ENCODE measurements at places on chromosomes 7 and 10.

- no peak for DNase-seq
Observed at GRCh38 chr10:4195213-4195612, 410.2 kb upstream of the KLF6 start.

- DNase-seq, result no peak
Observed at GRCh38 chr7:27156916-27157701, 634 bp upstream of the HOXA7 start.

DNA sequence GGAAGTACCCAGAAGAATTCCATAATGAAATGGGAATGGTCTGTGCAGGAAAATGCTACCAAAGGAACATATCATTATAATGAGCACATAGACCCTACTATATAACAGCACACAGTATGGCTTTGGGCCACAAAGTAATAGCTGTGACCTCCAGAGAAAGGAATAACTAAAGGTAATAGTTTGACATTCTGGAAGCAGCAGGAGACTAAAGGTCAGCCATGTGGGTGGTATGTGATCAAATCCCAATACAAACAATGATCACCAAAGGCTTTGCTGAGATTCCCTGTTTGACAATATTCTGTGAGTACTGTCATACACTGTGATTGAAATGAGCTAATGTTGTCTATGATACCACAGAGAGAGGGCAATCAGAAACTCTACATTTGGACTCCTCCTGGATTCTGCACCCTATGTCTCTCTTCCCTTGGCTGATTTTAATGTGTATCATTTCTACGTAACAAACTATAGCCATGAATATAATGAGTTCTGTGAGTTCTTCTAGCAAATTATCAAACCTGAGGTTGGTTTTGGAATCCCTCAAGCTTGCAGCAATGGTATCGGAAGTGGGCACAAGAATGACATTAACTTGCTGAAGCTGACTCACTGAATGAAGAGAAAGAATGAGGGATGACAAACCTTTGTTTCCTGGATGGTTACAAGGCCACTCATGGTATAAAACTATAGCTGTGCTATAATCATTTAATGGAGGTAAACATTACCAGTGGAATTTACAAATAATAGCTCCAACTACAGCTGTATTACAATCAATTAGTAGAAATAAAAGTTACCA lies 99.6 kb downstream of the JMJD1C start:
- DNase-seq, result no peak

DNA sequence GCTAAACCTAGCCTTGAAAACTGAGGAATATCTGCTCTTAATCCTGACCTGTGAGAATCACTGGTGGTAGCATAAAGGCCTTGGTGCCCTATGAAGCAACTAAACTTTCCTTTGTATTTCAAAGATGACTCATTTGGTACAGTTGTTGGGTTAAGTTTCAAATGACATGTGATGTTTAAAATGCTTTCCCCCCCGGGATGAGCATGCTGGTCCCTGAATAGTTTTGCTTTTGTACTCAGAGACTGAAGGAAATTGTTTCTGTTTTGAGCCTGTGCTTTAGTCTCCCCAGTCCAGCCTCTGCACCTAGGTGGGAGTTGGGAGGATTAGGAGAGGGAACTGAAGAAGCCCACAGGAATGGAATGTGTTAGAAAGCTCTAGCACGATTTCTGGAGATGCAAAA lies 258.9 kb upstream of the NPY start:
- no peak for DNase-seq

DNA sequence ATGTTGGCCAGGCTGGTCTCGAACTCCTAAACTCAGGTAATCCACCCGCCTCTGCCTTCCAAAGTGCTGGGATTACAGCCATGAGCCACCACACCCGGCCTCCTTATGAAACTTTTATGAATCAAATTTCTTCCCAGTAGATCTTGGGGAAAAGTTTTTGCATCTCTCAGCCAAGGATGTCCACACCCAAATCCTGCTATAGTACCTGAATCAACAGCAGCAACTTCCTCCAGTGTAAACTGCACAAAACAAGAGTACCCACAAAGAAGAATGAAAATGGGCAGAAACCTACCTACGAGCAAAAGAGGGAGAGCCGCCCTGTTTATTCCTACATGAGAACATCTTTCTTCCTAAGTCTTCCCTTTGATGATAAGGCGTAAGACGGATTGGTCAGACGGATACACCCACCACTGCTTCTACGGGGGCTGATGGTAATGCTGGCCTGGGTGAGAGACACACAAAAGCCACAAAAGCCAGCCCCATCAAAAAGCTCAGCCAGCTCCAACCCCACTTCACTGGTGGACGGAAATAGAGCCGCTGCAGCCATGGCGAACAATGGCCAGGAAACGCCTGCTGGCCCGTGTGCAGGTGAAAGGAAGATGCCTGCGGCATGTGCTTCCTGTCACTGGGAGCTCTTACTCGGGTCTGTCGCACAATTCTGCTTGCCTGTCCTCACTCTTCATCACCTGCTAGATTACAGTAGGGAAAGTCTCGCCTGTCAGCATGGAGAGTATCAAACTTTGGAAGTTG lies 10.4 kb downstream of the JCAD start:
- DNase-seq, result no peak

GRCh38 chr7:33040803-33041516 lies 21.6 kb downstream of the NT5C3A start:
- peak; percentile 52 for DNase-seq

GRCh38 chr7:94873239-94873638 lies 34.2 kb upstream of the PPP1R9A start:
- no peak for DNase-seq

- no peak for DNase-seq
Observed at GRCh38 chr7:44557485-44557884, 16.2 kb downstream of the DDX56 start.

GRCh38 chr10:102233997-102234396 lies 7.3 kb downstream of the PITX3 start:
- no peak for DNase-seq

- DNase-seq, result no peak
Observed at GRCh38 chr7:42770114-42770513, 141.8 kb downstream of the C7orf25 start.

DNA sequence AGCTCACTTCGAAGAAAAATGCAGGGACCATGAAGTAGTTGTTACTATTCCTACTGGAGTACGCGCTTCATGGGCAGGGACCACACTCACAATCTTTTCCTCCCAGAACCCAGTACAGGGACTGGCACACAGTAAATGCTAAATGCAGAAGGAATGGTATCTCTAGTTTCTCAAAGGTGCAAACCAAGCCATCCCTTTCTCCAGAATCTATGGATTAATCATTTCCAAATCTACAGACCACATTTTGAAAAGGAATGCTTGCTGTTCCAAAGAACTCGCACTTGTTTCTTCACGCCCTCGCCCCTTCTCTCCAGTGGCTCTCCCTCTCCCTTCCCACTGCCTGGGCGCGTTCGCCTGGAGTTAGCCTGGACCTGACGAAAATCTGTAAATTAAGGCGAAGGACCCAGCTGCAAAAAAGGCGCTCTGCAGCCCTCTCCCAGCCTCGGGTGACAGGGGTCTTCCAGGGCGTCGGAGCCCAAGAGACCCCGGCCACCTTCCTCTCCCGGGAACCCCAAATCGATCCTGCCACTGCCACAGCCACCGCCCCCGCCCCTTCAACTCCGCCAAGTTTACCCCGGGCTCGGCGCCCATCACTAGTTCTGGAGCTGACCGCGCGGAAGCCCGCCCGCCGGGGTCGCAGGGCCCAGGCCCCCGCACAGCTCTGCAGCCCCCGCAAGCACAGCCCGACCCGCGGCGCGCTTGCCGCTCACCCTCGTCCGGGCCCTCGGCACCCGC lies 527 bp downstream of the PDIA4 start:
- DNase-seq, result no peak

DNA sequence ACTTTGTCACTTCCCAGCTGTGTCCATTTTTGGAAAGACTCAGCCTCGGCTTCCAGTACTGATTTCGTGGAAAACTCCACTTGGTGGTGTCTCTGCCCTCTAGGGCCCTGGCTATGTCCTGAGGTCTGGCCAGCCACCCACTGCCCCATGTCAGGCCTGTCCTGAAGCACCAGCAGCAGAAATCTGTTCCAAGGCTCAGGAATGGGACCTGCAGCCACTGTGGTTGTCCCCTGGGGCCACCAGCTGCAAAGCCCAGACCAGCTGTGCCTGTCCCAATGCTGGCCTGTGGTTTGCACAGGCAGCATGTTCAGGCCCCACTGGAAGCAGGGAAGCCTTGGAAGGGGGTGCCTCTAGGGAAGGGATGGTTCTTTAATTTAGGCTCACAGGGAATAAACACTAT lies 21.2 kb downstream of the CXCL12 start:
- DNase-seq, result no peak

- DNase-seq, result no peak
Observed at GRCh38 chr7:151702961-151703360, 174.0 kb downstream of the PRKAG2 start.

- no peak for DNase-seq
Observed at GRCh38 chr7:136528329-136528728, 340.1 kb upstream of the CHRM2 start.

- no peak for DNase-seq
Observed at GRCh38 chr7:95318501-95319100, 5.7 kb downstream of the PON1 start.

GRCh38 chr10:36038316-36038955 lies 396.3 kb upstream of the FZD8 start:
- DNase-seq, result no peak

DNA sequence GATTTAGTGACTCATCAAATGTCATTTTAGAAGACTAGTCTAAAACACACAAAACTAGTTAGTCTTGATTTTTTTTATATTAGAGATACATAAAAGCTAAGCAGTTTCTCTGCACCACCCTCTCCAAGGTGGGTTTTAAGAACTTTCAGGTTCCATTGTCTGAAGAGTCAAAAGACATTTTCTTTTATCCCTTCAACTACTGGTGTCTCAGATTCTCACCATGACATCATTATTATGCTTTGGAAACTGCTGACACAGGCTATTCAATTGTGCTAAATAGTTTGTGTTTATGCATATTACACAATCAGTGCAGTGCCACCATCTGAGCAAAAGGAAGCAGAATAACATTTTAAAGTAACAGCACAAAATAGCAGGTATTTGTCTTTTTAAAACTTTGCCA lies 52.2 kb downstream of the IGF2BP3 start:
- no peak for DNase-seq

DNA sequence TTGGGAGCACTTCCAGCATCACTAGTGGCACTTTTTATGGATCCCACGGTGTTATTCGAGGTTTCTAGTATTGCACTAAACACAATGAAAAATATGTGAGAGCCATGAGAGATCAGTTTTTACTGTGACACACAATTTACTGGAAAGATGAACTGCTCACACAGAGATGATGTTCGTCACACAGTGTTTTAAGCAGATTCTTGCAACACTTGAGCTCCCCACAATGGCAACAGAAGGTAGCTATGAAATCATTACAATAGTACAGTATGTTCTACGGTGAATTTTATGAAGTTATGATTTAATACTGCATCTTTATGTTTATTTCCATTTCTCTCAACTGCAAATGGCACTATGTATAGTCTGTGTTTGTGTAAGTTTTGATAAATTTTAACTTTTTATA lies 27.4 kb upstream of the ENTPD1 start:
- no peak for DNase-seq

- DNase-seq, result no peak
Observed at GRCh38 chr7:27936047-27936767, 196.2 kb downstream of the TAX1BP1 start.

- DNase-seq, result no peak
Observed at GRCh38 chr10:47114680-47115186, 185.3 kb upstream of the GDF10 start.

DNA sequence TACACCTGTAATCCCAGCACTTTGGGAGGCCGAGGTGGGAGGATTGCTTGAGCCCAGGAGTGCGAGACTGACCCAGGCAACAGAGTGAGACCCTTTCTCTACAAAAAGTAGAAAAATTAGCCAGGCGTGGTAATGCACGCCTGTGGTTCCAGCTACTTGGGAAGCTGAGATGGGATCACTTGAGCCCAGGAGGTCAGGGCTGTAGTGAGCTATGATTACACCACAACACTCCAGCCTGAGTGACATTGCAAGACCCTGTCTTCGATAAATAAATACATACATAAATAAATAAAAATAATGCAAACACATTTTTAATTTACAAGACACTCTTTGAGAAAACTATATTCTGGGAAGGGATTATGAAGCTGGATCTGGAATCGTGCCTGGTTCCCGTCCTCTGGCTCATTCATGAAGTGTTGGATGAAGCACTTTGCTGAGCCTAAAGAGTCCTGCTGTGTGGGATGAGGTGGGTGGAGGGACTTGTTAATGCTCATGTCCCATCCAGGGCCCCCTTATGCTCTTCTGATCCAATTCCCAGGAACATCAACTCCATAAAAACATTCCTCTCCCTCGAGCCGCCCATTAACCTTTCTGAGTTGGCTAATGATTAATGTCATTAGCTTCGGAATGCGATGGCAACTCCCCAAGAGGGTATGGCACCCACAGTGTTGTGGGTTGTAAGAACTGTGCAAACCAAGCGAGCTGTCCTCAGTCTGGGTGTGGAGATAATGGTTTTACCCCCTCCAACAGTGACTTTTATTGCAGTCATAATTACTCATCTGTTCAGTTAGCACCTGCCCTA lies 236.3 kb downstream of the BAMBI start:
- no peak for DNase-seq

DNA sequence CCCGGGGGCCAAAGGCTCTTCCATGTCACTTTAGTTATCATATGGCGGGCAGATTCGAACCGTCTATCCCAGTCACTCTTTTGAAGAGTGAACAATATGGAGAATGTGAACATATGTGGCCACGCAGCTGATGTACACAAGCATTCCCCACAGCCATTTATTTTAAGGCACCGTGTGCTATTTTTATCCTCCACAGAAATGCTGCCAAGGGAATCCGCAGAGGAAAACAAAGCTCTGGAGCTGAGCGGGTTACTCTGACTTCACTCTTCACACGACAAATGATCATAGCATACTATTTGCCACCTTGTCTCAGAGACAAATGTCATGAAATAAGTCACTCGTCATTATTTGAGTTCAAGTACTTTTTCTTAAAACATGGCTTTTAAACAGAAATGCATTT lies 100.3 kb downstream of the CTBP2 start:
- DNase-seq, result no peak

DNA sequence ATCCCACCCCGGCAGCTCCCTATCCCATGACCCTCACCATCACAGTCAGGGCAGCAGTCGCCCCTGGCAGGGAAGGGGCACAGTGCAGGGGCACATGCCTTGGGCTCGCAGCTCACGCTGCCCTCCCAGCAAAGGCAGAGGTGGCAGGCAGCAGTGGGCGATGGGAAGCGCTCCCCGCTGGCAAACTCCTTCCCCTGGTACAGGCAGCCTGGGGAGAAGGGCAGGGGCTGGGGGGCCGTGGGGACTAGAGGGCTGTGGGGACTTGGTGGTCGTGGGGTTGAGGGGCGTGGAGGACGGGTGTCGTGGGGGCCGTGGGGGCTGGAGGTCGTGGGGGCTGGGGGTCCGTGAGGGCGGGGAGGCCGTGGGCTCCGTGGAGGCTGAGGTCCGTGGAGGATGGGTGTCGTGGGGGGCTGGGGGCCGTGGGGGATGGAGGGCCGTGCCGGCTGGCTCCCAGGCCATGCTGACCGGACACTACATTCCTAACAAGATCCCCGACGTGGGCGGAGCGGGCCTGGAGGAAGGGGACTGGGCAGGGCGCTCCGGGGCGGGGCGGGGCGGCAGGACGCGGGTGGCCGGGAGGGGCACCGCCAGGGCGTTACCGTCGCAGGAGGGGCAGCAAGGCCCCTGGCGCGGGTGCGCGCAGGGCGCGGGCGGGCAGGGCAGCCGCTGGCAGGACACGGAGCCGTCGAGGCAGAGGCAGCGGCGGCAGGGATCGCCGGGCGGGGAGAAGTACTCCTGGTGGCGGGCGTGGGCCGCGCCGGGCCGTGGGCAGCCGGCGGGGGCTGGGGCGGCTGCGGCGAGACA lies 20.0 kb downstream of the KCP start:
- DNase-seq, result no peak

All from activated CD4-positive, alpha-beta T cell treated with anti-CD3 and anti-CD28 coated beads, Interleukin-2, amount 50 U/mL, for 24 hours (primary cell).